ENCODE measurements at places on chromosomes 3 and 15. TPM values are rescaled to one million over a fixed set of nuclear protein-coding genes. Genes with fewer than 3 reads are reported as not detected.

DNA sequence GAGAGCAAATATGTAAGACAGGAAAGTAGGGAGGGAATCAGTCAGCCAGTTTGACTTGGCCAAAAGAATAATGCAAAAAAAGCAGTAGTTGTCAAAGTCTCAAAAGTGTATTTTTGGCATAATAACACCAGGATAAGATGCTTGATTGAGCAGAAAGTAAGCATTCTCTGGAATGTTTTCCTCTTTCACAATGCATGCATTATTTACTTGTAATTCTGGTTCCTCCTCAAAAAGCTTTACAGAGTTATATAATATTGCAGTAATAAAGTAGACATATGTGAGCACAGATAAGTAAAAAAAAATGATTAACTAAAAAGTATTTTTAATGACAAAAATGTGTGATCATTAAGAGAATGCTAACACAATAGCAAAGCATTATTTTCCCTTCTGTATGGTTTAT, 285.9 kb upstream of the BCHE start:
- no peak overlapping the region for H3K27ac ChIP-seq
- no peaks in the 10 kb centered on the region for H3K27me3 ChIP-seq
- H3K36me3 ChIP-seq = no peaks in the 10 kb centered on the region
- no peak overlapping the region for H3K4me3 ChIP-seq
- no peak for DNase-seq

DNA sequence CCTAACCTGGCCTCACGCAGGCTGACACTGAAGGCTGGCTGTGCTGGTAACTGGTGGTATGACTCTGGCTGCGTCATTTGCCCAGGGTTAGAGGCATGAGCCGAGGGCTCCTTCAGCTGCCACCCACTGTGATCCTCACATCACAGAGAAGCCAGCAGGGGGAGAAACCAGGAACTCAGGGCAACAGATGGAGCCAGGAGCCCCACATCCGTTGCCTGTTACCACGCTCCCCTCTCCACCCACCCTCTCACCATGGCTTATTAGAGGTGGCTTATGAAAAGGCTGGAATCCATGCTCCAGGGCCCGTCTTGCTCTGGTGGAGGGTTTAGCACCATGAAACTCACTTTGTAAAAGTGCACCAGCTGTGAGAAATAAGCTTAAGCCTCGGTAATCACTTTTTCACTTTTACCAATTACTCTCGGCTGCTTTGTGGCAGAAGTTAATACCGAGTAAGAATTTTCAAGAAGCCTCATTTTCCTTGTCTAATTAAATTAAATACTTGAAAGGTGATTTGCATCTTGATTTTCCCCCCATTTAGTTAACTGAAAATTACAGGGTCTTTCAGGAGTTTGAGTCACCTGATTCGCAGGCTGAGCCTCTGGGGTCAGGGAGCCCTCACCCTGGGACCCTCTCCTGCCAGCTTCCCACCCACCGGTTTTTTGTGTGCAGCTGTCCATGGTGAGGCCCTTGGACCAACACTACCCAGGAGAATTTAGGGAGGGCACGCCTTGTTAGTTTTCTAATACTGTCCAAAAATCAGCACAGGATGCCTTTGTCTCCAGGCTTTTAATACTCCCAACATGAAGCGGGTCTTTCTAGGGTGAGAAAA, 60.9 kb downstream of the ASB7 start:
- H3K27me3 ChIP-seq = no peaks in the 10 kb centered on the region
- no peak for DNase-seq
- H3K36me3 ChIP-seq = no peaks in the 10 kb centered on the region
- no peaks in the 10 kb centered on the region for H3K4me1 ChIP-seq
- no peak overlapping the region for H3K4me3 ChIP-seq

- no peaks in the 10 kb centered on the region for H3K27me3 ChIP-seq
- no peaks in the 10 kb centered on the region for H3K36me3 ChIP-seq
- DNase-seq = no peak
- no peaks in the 10 kb centered on the region for H3K4me1 ChIP-seq
- no peak overlapping the region for H3K27ac ChIP-seq
- H3K4me3 ChIP-seq = no peak overlapping the region
Measured at GRCh38 chr3:179376474-179376873, 29.0 kb downstream of the MFN1 start.

- no peaks in the 10 kb centered on the region for H3K36me3 ChIP-seq
- H3K27me3 ChIP-seq = no peaks in the 10 kb centered on the region
- H3K4me1 ChIP-seq = peaks cover 17% of the 10 kb centered on the region
- DNase-seq = no peak
- H3K4me3 ChIP-seq = peak overlapping the region; percentile 70
- no peak overlapping the region for H3K27ac ChIP-seq
Measured at GRCh38 chr15:64912379-64913325, 950 bp downstream of the ANKDD1A start.

DNA sequence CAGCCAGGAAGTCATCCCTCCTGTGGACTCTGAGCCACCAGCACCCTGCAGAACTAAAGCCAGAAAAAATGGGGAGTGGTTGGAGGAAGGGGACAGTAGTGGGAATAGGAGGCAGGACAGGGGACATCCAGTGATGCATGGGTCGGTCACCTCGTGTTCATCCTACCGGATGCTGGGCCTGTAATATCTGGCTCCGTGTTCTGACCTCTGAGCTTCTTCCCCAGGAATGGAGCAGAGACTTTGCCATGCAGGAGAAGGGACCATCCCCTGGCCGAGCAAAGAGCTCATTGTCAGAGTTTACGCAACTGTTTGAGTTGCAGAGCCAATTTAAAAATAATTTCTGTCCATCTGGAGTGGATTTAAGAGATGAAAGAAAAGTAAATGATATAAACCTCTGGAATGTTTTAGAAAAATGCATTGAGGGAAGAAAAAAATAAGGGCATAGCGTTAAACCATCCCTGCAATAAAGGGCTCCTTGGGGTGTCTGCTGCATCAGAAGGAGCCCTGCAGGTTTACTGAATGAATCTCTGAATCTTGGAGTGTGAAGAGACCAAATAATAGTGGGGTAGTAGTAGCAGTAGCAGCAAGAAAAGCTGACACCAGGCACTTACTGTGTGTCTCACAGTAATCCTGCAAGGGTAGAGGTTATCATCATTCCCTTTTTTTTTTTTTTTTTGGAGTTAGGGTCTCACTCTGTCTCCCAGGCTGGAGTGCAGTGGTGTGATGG, 70.9 kb downstream of the AAGAB start:
- peaks cover 14% of the 10 kb centered on the region for H3K36me3 ChIP-seq
- no peak overlapping the region for H3K4me3 ChIP-seq
- peak overlapping the region; percentile 71 for H3K27ac ChIP-seq

GRCh38 chr15:46442901-46443590, 808.2 kb downstream of the SQOR start:
- H3K27ac ChIP-seq = no peak overlapping the region
- H3K36me3 ChIP-seq = no peaks in the 10 kb centered on the region
- no peak overlapping the region for H3K4me3 ChIP-seq
- no peaks in the 10 kb centered on the region for H3K27me3 ChIP-seq
- H3K4me1 ChIP-seq = no peaks in the 10 kb centered on the region

DNA sequence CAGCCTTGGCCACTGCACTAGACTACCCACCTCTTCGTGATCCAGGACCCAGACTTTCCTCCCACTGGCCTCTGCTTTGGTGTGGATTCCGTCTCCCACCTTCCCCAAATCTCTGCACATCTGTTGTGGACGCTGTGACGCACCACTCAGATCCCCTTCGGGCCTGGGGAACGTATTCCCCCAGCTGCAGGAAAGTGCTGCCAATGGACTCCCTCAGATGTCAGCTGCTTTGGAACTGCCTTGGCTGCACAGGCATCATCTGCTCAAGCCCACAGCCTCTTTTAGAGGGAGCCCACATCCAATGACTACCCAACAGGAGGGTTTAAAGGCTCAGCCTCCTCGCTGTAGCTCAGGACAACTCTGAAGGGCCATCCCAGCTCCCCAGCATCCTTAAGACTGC, 134.2 kb upstream of the RAD18 start:
- H3K27ac ChIP-seq = no peak overlapping the region
- no peak for DNase-seq
- no peaks in the 10 kb centered on the region for H3K36me3 ChIP-seq

GRCh38 chr15:95503107-95503506, 827.4 kb upstream of the NR2F2 start:
- H3K36me3 ChIP-seq = no peaks in the 10 kb centered on the region
- no peak overlapping the region for H3K27ac ChIP-seq
- no peak overlapping the region for H3K4me3 ChIP-seq
- no peaks in the 10 kb centered on the region for H3K4me1 ChIP-seq

- H3K4me3 ChIP-seq = no peak overlapping the region
- no peaks in the 10 kb centered on the region for H3K36me3 ChIP-seq
- no peak for DNase-seq
- H3K27me3 ChIP-seq = no peaks in the 10 kb centered on the region
Measured at GRCh38 chr15:47870300-47870955, 153.1 kb downstream of the SEMA6D start.

DNA sequence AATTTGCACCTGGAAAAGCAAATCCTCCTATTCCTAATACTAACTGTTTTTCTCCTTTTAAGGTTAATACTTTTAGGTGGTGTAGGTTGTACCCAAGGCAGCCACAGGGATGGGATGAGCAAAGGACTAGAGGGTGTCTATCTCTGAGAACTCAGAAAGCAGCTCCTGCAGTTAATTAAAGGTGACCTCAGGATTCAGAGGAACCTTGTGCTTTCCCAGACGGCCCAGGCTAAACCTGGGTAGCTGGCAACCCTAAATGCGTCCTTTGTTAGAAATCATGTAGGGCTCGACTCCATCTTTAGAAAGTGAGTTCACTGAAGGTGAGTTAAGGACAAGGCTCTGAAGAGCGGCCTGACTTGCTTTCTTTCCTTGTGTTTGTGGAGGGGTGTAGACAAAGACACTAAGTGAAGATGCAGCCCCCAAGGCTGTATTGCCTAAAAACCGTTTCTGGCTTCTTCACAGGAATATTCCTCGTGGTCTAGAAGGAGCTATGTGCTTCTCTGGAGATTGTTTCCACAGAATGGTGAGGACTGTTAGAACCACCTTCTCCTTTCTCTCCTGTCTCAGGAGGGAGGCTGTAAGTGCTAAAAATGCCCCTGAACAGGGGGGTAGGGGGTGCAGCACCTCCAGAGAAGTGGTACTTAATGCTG, 14.9 kb downstream of the FNDC3B start:
- H3K36me3 ChIP-seq = no peaks in the 10 kb centered on the region
- H3K27ac ChIP-seq = no peak overlapping the region
- DNase-seq = no peak
- peaks cover 56% of the 10 kb centered on the region for H3K4me1 ChIP-seq
- H3K4me3 ChIP-seq = no peak overlapping the region

DNA sequence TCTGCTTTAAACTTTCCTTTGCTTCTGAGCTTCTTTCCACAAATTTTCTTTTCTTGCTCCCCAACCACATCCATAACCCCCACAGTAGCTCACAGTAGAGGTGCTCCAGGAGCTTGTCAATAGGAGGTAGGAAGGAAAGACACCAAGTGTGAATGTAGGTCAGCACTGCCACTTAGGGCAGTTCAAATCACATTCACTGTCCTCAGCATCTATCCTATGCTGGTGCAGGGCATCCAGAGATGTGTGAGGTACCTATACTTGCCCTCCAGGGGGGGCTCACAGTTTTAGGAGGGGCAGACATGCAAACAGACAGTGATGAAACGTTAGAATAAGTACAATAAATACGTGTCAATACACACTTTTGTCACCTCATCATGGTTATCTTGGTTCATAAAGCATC, 1.5 kb upstream of the SPSB4 start:
- H3K27me3 ChIP-seq = peaks cover 7% of the 10 kb centered on the region
- DNase-seq = no peak
- no peak overlapping the region for H3K27ac ChIP-seq
- no peaks in the 10 kb centered on the region for H3K36me3 ChIP-seq
- peaks cover 24% of the 10 kb centered on the region for H3K4me1 ChIP-seq
- no peak overlapping the region for H3K4me3 ChIP-seq

DNA sequence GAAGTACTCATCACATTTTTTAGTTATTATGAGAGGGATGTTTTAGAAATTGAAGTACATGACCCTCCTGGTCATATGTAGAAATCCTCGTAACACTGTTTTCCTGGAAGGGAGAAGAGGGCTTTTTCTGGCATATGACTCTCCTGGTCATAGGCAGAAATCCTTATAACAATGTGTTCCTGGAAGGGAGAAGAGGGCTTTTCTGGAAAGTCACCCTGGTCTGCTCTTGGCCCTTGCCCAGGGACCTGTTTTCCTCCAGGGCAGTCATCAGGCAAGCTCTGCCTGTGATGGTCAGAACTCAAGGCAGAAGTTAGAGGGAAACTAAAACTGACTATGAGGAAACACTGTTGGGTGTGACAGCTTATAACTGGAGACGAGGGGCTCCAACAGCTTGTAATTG, 27.7 kb downstream of the LAMP3 start:
- no peak overlapping the region for H3K27ac ChIP-seq
- no peak for DNase-seq
- H3K27me3 ChIP-seq = no peaks in the 10 kb centered on the region
- no peaks in the 10 kb centered on the region for H3K4me1 ChIP-seq

- H3K27me3 ChIP-seq = no peaks in the 10 kb centered on the region
- peaks cover 88% of the 10 kb centered on the region for H3K4me1 ChIP-seq
- no peak overlapping the region for H3K4me3 ChIP-seq
- peak overlapping the region; percentile 51 for H3K27ac ChIP-seq
- DNase-seq = no peak
- no peaks in the 10 kb centered on the region for H3K36me3 ChIP-seq
Measured at GRCh38 chr15:73989001-73989798, 2.9 kb downstream of the STOML1 start.

- DNase-seq = no peak
- no peaks in the 10 kb centered on the region for H3K27me3 ChIP-seq
- H3K4me1 ChIP-seq = peaks cover 36% of the 10 kb centered on the region
- no peaks in the 10 kb centered on the region for H3K36me3 ChIP-seq
- no peak overlapping the region for H3K4me3 ChIP-seq
Measured at GRCh38 chr15:98767692-98768091, 119.4 kb downstream of the IGF1R start.

DNA sequence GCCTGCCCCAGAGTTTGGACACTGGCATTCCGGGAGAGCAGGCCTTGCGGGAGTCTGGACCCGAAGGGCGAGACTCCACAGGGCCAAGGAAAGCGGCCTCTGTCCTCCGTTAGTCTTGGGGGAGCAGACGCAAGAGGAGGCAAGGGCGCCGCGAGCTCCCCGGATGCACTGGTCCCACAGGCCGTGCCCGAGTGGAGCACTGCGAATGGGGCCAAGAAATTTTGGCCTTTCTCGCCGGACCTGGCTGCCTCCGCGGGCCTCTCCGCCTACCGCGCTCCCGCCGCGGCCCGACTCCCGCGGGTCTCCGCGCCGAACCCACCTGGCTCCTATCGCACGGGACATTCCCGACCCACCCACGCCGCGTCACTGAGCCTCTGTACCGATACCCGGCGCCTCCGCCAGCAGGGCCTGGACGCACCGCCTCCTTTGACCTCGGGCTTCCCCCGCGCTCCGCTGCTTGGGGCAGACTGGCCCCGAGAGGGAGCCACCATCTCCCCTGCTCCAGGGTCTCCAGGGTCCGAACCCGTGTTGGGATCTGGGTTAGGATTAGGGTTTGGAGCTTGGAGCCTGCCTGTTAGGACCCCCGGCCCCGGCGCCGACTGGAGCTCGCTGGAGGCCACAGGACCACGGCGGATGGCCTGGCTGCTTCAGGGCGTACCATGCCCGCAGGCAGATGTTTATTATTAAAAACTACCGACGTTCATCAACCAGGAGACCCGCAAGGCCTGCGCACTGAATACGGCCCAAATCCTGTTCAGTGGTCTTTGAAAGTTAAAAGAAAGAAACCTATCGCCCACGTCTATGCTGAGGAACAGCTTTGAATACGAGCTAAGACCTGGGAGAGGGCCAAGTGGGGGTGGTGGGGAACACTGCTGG, 11.7 kb downstream of the SHOX2 start:
- peaks cover 9% of the 10 kb centered on the region for H3K4me1 ChIP-seq
- H3K27me3 ChIP-seq = peaks cover 18% of the 10 kb centered on the region
- H3K36me3 ChIP-seq = no peaks in the 10 kb centered on the region
- H3K27ac ChIP-seq = no peak overlapping the region
- no peak overlapping the region for H3K4me3 ChIP-seq
- no peak for DNase-seq

Gene C3orf33
- 1.7 TPM for total RNA-seq

Gene WNT5A
- total RNA-seq = 52.3 TPM

Gene FBXL2
- 5.9 TPM for total RNA-seq

Gene RBMS3
- total RNA-seq = 70.0 TPM

Gene IRAK2
- 10.6 TPM for total RNA-seq

Data from vagina (tissue), 2 donors.